Brain (organoid and tissue), 16 donors: ENCODE measurements at places on chromosomes 12 and 14.

DNA sequence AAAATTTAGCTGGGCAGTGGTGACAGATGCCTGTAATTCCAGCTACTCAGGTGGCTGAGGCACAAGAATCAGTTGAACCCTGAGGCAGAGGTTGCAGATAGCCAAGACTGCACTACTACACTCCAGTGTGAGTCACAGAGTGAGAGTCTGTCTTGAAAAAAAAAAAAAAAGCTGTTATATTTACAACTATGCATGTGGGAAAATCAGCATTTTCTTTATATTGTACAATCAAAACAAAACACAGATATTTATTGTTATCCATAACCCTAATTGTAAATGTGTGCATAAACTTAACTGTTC is 12.5 kb downstream of the C1R start:
- no peak for DNase-seq

GRCh38 chr14:56650979-56651378 is 71.4 kb downstream of the TMEM260 start:
- no peak for DNase-seq

GRCh38 chr14:21840765-21841164 is 167.1 kb upstream of the OR4E1 start:
- no peak for DNase-seq

- no peak for DNase-seq
Measured at GRCh38 chr12:105993766-105994555, 144.8 kb downstream of the NUAK1 start.

DNA sequence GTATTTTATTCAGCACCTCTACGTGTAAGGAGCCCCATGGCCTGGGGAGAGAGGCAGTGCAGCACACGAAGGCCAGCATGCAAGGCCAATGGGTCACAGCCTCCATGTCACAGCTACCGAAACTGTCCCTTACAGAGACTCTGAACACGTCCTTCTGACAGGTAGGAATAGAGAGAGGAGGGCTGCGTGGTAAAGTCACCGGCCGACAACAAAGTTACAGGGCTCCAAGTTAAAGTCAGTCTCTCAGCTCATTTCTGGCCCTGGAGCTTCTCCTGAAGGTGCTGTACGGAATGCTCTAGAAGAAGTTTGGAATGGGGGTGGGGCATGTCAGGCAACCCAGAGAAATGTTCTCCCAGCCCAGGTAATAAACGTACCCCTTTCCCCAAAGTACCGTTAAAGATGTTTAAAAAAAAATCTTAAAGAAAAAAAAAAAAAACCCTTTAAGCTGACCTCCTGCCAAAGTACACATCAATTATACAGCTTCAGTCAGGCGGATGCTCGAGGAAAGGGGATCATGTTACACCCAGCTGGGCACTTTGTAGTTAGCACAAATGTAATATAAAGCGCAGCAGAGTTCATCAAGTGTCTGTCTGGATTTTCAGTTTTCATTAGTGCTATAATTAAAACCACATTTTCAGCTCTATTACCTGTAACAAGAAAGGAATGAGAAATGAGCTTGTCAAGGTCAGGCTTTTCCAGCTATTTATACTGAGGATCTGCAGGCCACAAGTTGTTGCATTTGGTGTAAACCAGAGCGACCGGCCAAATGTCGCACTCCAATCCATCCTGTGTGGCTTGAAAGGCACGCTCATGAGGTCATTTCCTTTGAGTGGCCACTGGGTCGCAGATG is 53.3 kb upstream of the CDKN3 start:
- DNase-seq: peak; percentile 49

GRCh38 chr14:51676549-51676948 is 24.8 kb downstream of the FRMD6 start:
- no peak for DNase-seq

DNA sequence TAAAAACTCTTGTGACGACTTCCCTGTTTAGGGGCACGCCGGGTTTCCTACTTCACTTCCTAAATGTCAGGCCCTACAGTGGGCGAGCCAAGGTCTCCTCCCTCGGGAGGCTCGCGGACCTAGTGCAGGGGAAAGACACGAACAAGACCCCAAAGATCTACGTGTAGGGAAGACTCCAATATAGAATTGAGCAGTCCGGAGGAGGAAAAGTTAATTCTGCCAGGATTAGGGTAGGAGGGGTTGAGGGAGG is 564 bp downstream of the ATXN3 start:
- no peak for DNase-seq

GRCh38 chr12:125092872-125093680 is 27.8 kb downstream of the AACS start:
- no peak for DNase-seq

GRCh38 chr14:102678394-102678793 is 85.9 kb downstream of the RCOR1 start:
- no peak for DNase-seq

DNA sequence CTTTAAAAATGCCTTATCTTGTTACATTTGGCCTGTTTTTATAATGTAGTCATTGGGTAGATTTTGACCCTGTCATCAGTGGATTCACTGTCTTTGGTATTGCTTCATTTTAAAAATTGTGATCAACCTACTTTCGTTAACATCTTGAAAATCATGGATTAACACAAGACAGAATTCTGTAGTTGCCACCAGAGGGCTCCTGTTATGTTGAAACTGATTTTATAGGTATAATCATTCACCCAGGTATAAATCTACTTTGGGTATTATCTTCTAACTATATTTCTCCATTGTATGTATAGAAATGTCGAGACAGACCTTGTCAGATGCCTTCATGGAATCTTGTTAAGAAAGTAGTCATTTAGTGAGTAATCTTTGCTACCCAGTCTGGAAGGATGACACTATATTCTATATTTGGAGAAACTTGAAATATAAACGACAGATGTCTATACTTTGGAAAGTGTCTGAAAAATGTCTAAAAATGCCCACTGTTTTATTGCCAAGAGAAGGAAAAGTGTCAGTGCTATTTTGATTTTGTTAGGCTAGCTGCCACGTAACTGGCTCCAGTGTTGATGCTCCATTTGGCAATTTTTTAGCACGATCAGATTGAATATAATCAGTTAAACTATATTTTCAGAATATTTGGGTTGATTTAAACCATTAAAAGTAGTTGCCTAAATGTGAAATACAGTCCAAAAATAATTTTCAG is 129.4 kb downstream of the PELI2 start:
- peak; percentile 97 for DNase-seq

DNA sequence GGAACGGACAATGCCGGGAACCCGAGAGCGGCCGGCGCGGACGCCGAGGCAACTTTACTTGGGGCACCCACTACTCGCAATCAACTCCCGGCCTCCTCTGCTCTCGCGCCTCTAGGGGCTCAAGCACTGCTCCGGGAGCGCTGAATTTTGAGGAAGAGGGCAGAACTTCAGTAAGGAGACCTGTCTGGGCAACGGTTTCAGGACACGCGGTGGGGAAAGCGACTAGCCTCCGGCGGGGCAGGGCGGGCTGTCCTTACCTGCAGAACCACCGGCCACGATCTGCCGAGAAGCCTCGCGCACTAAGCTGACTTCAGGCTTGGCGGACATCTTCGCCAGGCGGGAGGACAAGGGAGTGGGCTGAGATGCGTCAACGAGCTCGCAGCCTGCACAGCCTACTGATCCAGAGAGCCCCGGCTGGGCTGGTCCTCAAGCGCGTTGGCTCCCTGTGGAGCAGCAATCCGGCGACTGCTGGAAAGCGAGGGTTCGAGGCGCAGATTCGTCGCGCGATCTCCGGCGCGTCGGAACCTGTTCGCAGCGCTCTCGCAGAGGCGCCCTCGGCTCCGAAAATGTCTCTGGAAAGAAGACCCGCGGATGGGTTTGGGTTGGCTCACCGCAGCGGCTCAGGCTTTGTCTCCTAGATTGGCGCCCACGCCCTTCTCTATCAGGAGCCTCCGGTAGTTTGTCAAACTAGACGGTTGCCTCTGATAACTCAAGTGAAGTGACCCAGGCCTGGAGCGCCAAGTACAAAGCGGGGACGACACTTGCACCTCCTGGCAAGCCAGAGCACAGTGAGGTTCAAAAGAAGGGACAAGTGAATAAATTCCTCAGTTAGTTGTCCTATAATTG is at the start of gene SLC25A21:
Gene SLC25A21 (minus strand): TSS at position 583 of the 846 bp plus-strand sequence.
- DNase-seq: peak; percentile 84

DNA sequence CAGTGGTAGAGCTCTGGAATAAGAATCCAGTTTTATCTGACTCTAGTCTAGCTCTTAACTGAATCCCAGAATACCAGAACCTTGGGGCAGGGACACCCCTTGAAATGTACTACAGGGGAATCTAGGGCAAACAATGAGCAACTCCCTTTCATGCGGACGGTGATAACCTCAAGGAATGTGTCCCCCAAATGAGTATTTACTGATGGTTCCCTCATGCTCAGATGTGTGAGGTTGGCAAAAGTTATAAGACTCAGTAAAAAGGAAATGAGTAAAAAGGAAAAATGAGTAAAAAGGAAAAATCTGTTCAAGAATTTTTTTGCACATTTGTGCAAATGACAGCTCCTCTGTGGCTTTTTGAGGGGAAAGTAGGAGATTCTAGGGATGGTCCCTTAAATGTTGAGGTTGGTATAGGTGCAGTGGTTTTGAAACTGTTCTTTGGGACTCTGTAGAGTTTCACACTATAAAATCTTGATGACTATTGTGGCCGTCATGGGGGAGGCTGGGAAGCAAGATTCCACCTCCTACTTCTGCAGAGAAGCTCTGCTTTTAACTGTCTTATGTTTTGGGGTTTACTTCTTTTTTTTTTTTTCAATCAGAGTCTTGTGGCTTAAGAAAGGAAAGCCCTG is 58.6 kb downstream of the NRXN3 start:
- no peak for DNase-seq

- no peak for DNase-seq
Measured at GRCh38 chr12:1830981-1831963, 10.9 kb downstream of the LRTM2 start.

DNA sequence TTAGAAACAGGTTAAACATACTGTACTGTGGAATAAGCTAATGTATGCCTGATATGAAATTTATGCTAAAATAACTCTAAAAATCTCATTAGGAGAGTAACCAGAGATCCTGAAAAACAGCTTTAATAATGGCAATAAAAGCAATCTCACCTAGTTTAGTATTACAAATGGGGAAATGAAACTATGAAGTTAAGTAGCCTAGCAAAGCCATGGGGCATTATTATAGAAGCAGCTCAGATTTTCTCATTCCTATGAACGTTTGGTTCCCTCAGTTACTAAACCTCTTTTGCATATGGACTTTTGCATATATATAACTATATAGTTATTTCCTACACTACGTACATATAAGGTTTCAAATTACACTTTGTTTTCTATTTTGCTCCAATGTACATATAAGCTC is 25.0 kb upstream of the APPL2 start:
- no peak for DNase-seq

DNA sequence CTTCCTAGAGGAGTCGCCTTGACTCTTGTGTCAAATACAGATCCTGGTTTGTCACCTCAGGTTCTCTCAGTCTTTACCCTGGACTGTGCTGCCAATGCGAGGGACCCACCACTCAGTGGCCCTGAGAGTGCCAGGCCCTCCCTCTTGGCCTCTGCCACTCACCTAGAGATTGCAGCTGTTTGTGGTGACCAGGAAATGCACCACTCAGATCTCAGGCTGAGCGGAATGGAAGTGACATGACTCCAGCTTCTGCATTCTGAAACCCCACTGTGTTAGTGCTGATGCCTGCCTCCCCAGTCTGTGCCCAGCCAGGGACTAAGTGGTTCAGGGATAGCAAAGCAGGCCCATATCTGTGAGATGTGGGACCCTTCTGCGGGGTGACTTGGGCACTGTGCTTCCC is 27.8 kb upstream of the NEDD1 start:
- no peak for DNase-seq

DNA sequence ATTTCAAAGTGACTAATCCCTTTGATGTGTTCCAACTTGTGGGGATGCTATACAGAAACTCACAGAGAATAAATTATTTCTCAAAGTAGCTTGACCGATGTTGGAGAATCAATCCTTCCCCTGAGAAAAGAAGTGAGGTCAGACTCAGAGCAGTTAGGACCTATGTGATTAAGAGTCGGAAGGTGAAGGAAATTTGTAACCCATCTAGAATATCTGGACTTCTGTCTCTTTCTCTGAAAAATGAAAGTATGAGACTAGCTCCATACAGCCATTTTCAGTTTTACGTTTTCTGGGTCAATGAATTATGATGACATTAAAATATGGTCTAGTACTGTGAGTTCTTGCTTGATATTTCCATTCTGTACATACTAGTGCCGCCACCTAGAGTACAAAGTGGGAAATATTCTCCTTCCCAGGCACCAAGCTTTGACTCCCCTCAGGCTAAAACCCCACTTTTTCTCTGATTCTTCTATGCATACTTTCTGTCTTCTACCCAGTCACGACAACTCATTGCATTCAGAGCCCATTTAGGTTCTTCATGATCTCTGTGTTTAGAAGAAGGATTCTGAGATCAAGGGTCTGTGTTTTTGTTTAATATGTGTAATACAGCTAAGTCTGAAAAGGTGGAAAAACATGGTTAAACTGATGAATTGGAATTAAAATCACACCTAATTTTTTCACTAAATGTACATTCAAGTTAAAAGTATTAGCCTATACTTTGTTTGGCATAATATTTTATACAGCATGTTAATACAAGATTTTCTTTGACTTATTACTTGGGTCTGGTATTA is 6.9 kb upstream of the NTS start:
- DNase-seq: peak; percentile 52

DNA sequence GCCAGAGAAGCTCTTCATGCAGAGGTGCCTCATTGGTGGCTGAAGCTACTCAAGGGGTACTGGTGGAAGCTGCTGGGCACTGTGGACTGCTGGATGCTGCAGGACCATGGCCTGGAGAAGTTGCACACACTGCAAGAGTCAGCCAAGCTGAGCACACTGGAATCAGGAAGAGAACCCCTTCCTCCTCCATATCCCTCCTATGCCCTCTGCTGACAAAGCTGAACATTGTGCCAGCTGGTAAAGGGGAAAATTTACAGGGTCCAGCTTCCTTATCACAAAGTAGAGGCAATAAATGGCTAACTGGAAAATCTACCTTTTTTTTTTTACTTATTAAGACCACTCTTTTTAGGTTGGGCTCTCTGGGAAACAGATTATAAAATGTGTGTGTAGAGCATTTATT is 6.5 kb downstream of the CCDC175 start:
- no peak for DNase-seq

GRCh38 chr12:9971181-9971580 is at the start of gene CLEC12A:
Gene CLEC12A (plus strand): TSS chr12:9971409. CDS start chr12:9971597, 188 bp downstream.
- DNase-seq: no peak

DNA sequence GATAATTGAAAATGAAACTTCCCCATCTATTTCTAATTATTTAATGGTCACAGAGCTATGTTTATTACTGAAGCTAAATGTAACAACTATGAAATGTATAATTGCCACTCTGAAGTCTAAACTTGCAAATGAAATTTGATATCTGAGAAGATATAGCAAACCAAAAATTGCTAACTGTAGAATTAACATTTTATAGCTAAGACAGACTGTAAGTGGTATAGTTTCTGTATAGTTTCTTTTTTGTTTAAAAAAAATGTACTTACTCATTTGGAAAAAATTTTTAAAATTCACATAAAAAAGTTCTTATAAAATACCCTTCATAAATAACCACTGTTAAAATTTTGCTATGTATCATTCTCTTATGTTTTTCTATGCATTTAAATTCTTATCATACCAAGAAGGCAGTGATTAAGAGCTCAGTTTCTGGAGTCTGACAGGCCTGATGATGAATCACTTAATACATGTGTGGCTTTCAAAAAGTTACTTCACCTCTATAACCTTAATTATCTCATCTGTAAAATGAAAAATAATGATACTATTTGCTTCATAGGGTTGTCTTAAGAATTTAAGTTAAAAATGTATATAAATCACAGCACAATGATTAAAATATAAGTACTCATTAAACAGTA is 214.7 kb upstream of the GARIN2 start:
- no peak for DNase-seq
